NCI-H1105 treated with DMSO at 0.1 percent for 48 hours (cell line): ENCODE measurements at places on chromosomes 6 and 20.

DNA sequence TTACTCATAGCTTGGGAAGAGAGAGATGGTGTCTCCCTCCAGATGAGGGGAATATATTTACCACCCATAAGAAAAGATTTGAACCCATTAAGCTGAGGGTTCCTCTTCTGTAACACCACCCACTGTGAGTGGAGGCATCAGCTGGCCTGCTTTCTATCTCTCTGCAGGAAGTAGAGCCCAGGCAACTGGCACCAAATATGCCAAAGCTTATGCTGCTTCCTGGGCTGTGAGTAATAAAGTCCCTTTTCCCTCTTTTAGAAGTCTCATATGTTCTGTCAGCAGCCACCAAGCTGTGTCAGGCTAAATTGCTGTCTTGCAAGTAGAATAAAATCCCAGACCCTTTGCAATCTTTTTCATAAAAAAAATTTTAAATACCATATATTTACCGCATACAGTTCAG lies 241.4 kb downstream of the LAMA2 start:
- no peak for DNase-seq

GRCh38 chr6:96626759-96627364 lies 63.9 kb downstream of the FHL5 start:
- DNase-seq: peak; percentile 76

DNA sequence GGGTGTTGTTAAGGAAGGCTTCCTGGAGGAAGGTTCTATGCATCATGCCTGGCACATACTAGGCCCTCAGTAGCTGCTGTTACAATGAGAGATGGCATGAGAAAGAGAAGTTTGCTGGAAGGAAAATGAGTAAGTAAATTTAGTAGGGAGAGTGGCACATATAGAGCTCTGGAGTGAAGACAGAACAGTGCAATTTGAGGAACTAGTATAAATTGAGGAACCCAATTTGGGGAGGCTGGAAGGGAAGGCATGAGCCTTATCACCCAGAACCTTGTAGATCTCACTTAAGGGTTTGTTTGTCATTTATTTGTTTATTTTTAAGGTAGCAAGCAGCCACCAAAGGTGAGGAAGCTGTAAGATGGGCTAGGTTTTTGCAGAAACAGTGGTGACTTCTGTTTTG lies 87.1 kb upstream of the SCGN start:
- DNase-seq: no peak

- DNase-seq: no peak
Observed at GRCh38 chr6:20173833-20174792, 38.2 kb downstream of the MBOAT1 start.

GRCh38 chr6:6315660-6316059 lies 4.8 kb downstream of the F13A1 start:
- DNase-seq: peak; percentile 46

DNA sequence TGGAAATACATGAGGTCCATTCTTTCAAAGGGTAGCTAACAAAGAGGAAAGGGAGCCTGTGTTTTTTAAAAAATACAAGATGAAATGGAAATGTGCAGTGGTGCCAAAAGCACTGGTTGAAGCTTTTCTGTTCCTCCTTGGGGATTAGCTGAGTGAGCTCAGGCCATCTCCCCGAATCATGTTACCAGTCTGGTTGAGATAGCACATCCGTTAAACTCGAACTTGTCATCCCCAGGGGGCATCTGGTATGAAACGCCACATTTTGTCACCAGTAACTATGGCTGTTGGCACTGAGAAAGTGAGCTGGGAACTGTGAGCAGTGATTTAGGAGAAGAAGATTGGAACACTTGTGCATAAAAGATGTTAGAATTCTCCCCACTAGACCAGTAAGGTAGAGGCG lies 196.2 kb downstream of the SAMD5 start:
- no peak for DNase-seq

DNA sequence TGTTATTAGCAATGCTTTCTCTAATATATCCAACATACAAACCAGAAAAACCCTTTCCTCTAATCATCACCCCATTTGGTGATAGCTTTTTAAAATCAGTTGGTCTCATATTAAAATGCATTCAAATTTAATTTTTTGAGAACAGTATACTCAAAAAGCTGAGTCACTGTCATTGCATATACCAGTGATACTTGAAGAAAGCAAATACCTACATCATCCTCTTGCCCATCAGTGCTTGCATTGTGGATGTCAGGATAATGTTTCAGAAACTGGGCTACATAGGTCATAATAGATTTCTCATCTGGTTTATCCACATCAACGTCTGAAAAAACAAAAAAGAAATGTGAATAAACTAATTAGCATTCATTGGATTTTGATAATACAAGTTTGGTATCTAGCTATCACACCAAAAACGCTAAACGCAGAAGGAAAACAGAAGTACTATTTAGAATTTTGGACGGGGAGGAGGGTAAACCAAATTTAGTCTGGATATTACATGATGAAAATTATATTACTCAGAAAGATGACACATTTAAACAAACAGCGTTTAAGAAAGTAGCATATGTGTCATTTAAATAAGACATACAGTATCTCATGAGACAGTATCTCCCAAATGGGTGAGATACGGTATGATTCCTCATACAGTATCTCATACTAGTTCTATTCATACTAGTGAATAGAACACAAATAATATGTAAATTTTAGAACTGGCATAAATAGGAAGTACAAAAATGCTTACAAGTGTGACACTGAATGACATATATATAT lies 134.6 kb downstream of the SYNE1 start:
- no peak for DNase-seq

- DNase-seq: peak; percentile 30
Observed at GRCh38 chr20:7161690-7162089, 394.2 kb downstream of the BMP2 start.

DNA sequence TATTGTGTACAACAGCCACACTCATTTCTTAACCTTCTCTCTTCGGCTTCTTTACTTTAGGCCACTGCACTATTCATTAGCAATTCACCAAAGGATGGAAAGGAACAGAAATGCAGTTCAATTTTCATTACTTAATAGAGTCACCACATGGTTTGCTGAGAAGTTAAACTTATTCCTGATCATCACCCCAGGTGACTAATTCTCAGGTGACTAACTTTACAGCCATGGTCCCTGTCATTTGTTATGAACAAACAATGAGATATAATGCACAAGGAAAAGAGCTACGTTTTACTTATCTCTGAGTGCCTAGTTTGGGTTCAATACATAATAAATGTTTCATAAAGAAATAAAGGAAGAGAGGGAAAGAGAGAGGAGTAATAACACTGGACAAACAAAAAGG lies 45.8 kb upstream of the DST start:
- no peak for DNase-seq

- no peak for DNase-seq
Observed at GRCh38 chr6:1702580-1703051, 92.9 kb downstream of the FOXC1 start.

GRCh38 chr20:61447952-61448351 lies 195.9 kb downstream of the CDH4 start:
- peak; percentile 64 for DNase-seq

GRCh38 chr6:34243901-34244884 lies 4.6 kb downstream of the SMIM29 start:
- no peak for DNase-seq

GRCh38 chr20:57435105-57435497 lies 43.9 kb downstream of the RBM38 start:
- DNase-seq: no peak

DNA sequence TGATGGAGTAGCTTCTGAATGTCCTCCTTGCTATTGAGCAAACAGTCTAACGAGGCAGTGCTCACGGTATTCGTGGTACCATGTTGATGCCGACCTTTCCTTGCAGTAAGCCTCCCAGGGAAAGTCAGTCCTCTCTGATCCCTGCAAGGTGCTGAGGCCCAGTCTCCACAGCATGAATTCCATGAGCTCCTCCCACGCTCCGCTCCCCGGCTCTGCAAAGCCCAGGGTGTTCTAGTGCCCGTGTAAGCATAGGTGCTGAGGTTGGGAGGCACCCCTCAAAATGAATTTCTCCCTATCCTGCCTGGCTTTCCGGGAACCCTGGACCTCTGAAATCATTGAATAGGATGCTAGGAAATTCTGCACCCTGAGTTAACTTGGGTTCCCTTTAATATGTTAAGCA lies 251.0 kb downstream of the TAF4 start:
- DNase-seq: no peak

DNA sequence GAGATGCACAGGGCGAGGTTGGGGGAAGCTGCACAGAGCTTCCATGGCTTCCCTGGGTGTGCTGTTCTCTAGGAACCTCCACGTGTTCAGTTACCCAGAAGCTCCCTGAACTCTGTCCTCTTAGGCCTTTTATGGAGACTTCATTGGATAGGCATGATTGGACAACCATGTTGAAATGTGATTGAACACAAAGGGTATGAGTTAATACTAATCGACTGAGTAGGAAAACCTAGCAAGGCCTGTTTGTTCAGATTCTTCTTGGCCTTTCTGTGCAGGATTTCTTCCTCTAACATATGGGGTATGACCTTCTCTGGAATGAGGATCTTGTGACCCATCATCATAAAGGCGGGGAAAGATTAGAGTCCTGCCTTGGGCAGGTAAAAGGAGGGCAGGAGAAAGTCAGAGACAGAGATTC lies 70.7 kb upstream of the SMIM29 start:
- DNase-seq: no peak

DNA sequence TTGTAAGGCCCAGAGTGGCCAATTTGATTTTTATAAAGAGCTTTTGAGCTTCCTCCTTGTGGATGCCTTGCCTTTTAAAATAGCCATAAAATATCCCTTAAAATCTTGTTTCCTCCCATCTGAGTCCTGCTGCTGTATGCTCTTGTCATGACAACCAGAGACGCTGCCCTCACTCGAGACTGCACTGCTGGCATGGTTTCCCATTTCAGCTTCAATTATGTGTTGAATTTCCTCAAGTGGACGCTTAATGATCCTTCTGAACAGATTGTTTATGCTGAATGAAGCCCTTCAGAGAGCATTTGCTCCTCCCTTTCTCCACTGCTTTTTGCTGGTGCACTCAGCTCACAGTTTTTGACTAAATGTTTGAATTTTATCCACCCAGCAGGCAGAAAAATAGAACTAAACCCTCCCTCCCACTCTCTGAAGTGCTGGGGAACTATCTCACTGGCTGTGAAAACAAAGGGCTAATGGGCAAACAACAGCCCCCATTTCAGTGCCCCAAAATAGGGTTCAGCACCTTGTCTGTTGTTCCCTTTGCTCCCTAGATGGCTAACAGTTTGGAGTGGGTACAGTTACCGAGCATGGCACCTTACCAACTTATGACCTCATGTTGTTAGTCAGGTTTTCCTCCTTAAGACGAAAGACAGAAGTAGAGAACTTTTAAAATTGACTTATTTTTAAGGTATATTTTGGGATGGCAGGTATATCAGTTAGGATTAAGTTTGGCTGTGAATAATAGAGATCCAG lies 45.5 kb upstream of the RNF8 start:
- DNase-seq: peak; percentile 99

- no peak for DNase-seq
Observed at GRCh38 chr6:39608652-39609345, 116.4 kb downstream of the KIF6 start.

DNA sequence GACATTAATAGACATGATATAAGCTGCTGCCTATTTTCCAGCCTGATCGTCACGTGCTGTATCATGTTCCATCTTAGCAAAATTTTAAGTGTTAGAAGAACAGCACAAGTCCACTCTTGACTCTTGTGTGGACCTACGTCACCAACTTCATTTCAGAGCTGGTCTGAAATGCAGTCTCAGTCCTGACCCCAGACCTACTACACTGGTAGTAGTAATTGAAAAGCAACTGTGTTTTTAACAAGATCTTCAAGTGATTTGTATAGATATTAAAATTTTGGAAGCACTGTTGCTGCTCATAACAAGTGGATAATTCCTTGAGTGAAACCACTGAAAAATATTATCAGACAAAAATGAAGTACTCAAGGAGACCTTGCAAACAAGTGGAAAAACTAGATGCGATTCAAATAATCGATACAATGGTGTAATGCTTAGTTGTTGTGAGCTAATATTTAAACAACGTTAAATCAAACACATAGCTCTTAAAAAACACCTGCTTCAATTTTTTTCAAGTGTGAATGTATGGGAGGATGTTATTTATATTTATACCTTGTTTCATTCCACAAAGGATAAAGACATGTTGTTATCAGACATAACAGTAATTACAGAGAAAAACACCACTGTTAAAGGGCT lies 110.9 kb upstream of the JAG1 start:
- DNase-seq: no peak

DNA sequence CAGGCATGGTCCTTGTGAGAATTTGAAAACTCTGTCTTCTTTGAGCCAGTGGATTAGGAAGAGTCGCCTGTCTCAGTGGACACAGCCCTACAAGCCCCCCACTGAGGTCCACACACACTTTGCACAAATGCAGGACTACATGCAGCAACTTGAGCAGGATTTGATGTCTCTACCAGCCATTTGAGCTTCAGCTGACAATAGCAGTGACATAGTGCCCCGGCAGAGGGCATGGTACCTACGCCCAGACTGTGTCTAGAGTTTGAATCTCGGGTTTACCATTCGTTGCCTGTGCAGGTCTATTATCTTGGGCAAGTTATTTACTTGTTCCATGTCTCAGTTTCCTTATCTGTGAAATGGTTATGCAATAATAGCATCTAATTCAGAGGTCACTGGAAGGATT lies 580.1 kb downstream of the TFAP2B start:
- DNase-seq: no peak

GRCh38 chr20:63889241-63890200 lies 5.4 kb upstream of the DNAJC5 start:
- DNase-seq: no peak

DNA sequence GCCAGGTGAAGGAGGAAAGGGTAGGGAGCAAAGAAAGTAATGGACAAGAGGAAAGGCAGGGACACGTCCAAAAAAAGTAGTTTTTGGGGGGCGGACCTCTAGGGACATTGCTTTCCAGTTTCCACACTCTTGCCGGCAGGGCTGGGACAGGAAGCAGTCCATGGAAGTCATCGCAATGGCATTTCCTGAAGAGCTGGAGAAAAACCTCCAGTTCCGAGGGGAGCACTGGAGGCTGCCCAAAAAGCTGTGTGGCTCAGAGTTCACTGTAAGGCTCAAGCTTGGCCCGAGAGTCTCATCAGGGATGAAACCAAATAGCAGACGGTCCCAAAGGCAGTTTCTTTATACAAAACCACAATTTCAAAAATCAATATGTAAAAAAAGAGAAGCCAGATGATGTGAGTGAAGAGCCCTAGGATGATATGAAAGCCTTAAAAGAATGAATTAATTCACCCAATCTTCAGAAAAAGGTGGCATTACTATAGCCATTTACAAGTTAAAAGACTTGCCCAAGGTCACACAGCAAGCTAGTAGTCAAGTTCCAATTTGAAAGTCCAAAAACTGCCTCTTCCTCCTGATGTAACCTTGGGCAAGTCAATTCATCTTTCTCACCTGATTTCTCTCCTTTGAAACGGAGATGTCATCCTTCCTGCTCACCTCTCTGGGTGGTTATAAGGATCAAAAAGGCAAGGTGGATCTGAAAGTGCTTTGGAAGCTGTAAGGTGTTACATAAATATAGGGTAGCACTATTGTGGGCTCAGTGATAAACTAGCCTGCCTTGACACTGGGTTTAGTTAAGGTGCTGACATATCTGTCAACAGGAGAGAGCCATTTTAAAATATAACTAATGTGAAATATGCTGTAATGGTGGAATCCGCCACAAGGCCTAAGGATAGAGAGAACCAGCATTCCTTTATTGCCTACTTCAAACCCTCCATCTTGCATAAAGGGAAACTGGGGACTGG lies 9.1 kb downstream of the BCL2L1 start:
- DNase-seq: no peak

GRCh38 chr6:39312912-39313525 lies 1.2 kb downstream of the KCNK17 start:
- DNase-seq: no peak
